ENCODE measurements at places on chromosomes 11 and 22.

DNA sequence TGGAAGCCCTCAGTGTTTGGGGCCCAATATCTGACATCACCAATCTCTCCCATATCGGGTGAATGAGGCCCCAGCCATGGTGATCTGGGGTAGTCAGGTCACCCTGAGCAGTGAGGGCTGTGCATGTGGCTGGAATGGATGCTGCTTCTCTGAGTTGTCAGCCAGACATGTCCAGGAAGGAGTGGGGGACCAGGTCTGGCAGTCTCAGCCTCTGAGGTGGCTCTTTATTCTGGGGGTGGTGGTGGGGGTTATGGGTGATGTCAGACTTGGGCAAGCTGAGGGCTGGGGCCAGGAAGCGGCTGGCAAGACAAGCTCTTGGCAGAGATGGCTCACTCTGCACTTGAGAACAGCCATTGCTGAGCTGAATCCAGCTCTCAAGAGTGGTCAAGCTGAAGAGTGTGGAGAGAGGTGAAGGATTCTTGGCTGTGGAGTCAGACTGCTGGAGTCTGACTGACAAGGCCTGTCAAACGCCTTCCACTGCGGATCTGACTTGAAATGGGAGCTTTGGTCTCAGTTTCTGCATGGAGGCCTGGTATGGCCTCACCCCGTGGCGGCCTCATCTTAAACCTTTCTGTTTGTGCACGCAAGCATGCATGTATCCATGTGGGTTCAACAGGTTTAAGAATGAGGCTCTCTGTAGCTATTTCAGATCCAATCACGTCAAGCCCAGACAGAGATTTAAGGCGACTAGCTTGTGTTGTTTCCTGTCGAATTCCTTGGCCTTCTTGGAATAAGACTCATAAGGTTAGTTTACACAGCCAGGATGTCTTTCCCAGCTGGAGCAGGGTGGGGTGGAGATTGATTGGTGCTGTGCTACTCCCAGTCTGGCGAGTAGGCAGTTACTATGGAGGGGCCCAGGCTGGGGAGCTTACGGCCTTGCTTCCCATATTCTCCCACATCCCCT is 83.9 kb upstream of the TIMP3 start:
- DNase-seq, result no peak

DNA sequence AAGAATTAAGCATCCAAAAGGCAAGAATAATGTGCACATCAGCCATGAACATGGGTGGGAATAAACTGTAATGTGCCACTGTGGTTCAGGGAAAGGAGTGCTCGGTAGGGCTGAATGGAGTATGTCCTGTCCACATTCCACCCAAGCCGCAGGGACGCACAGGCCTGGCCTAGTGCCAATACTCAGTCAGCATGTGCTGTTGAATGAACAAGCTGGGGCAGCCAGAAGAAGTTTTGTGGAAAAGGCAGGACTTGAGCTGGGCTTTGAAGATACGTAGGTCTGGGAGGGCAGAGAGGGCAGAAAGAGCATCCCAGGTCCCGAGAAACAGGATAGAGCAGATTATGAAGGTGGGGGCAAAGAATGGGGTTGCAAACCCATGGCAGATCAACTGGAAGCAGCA is 60.0 kb upstream of the PLET1 start:
- no peak for DNase-seq

DNA sequence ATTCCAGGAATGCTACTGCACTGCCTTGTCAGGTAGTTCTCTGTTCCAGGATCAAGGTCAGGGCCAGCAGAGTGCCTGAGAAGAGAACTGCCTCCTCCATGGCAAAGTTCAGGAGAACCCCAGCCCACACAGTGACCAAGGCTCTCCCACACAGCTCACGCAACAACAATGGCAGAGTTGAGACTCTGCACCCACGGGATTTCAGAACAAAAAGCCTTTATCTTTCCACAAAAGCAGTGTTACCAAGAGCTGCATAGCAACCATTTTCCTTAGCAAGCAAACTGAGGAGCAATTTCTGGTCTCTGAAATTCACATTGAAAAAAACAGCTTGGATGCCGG is 11.1 kb downstream of the PLAAT3 start:
- DNase-seq, result no peak

DNA sequence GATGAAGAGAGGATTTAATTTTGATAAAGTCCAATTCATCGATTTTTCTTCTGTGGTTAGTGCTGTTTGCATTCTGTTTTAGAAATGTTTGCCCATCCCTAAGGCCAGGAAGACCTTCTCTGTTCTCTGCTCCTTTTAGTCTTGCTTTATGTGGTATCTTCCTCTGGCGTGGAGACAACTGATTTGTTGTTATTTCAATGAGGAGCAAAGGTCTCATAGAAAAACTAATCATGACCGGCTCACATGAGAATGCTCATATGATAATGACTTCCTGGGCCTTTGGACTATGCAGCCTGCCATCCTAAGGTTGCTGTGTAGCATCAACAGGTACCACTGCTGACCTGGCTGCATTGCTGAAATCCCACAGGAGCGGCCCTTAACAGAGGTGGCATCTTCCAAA is 19.8 kb downstream of the SCGB1A1 start:
- DNase-seq, result no peak

GRCh38 chr11:68436985-68437926 is 23.3 kb upstream of the PPP6R3 start:
- no peak for DNase-seq

- DNase-seq, result no peak
Measured at GRCh38 chr22:36946421-36947158, 33.2 kb downstream of the CSF2RB start.

GRCh38 chr11:69220561-69221051 is 64.9 kb downstream of the SMIM38 start:
- no peak for DNase-seq

DNA sequence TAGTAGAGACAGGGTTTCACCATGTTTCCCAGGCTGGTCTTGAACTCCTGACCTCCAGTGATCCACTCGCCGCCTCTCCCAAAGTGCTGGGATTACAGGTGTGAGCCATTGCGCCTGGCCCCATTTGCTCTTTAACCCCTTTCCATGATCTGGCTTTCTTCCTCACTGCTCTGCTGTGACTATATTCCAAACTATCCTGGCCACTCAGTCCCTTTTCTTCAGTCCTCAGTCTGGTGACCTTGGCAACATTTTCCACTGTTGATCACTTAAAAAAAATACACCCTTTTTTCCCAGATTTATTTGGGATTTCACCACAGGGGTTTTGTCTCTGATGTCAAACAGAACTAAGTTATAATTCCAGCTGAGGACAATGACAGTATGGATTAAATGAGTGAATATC is 24.5 kb downstream of the MMP20 start:
- DNase-seq, result no peak

GRCh38 chr22:26777156-26777801 is 119.9 kb downstream of the MIAT start:
- no peak for DNase-seq

- DNase-seq, result no peak
Measured at GRCh38 chr11:12547953-12548650, 126.1 kb upstream of the TEAD1 start.

- no peak for DNase-seq
Measured at GRCh38 chr11:66966351-66966750, 8.2 kb upstream of the PC start.

DNA sequence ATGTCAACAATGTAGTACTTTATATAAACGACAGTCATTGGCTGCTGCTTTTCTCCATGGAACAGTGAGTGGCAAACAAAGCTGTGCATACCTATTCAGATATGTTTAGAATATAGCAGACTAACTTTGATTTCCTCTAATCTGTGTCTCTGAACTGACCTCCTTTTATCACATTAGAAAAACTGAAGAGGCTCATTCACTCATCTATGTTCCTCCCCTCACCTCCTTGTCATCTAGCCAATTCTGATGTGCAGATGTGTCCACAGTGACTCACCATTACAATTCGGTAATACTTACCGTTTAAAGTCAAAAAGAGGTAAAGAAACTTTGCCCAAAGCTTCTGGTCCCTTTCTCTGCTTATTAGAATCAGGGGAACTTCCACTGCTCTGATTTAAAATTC is 51.5 kb upstream of the RPS13 start:
- DNase-seq, result no peak

DNA sequence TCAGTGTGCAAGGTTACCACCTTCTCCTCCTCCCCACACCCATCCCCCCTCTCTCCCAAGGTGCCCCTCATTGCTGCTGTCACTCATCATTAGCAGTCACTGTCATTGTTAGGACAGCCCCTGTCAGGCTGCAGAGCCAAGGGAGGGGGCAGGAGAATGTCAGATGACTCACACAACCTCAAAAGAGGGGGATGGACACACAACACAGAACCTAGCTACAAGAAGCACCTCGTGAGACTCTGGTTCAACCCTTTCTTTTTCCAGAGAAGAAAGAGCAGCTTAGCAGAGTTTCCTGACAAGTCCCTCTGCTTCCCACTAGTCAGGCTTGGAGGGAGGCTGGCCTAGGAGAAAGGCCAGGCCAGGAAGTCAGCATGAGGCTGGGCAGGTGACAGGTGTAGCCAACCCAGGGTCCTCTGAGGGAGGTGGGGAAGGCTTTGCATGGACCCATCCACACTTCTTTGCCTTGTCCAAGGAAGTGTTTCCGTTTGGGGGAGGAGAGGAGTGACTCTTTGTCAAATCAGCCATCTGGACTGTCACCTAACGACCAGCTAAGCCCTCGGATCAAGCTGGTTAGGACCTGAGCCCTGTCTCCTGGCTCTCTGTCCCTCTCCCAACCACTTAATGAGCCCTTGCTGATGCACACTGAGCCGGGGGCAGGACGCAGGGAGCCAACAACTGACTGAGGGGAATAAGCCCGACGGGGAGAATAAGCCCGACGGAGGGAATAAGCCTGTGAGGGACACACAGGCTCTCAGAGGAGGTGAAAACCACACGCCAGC is 18.3 kb downstream of the ADORA2A start:
- DNase-seq, result peak; percentile 41

- DNase-seq, result no peak
Measured at GRCh38 chr11:117382746-117383145, 55.1 kb downstream of the CEP164 start.

DNA sequence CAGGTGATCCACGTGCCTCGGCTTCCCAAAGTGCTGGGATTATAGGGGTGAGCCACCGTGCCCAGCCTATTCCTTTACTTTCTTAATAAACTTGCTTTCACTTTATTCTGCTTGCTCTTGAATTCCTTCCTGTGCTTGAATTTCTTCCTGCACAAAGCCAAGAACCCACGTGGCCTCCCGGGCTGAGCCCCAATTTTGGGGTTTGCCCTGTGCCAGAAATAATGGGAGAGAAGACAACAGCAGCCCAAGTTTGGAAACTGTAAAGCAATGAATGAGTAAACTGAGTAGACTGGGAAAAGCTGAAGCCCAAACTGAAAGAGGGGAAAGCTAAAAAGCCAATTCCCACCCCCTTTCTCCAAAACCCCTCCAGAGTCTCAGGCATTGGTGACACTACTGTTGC is 136.4 kb downstream of the NECTIN1 start:
- DNase-seq, result no peak

- DNase-seq, result no peak
Measured at GRCh38 chr11:57980201-57980600, 43.5 kb upstream of the OR9Q1 start.

- no peak for DNase-seq
Measured at GRCh38 chr11:73439002-73439843, 63.0 kb downstream of the RELT start.

Measured in NK-92 treated with Interleukin-12 subunit alpha and Interleukin-12 subunit beta, amount 100 ng/mL, for 24 hours (cell line).